Activated CD4-positive, alpha-beta T cell treated with anti-CD3 and anti-CD28 coated beads, Interleukin-2, amount 10 ng/mL, durations not matched to agents 7 days and 5 days (primary cell): ENCODE measurements at places on chromosomes 2 and 18. TPM values are rescaled to one million over a fixed set of nuclear protein-coding genes. Genes with fewer than 3 reads are reported as not detected.

YIPF4 gene
- 39.9 TPM for total RNA-seq

ATP6V1B1 gene
- total RNA-seq: not detected

LIMS1 gene
- 57.2 TPM for total RNA-seq

PROC gene
- total RNA-seq: not detected

- H3K27me3 ChIP-seq: peaks cover 7% of the 10 kb centered on the region
- peaks cover 14% of the 10 kb centered on the region for H3K4me1 ChIP-seq
- no peaks in the 10 kb centered on the region for H3K36me3 ChIP-seq
- DNase-seq: no peak
Measured at GRCh38 chr2:46338674-46339073, 41.5 kb downstream of the EPAS1 start.

DNA sequence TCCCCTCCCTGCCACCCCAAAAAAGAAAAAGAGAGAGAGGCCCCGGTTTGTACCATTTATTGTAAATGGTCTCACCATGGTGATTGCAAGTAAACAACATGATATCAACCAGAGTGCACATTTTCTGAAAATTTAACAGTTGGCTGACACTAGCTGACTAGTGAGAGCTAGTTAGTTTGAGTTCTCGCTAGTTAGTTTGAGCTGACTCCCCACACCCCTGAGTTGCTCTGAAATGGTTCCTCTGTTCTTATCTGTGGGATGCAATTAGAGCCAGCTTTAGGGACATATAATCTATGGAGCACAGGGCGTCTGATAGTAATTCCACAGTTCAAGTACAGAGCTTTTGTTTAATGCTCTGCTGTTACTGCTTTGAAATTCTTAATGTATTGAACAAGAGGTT lies 13.1 kb downstream of the CASP10 start:
- H3K4me3 ChIP-seq: no peak overlapping the region
- no peaks in the 10 kb centered on the region for H3K27me3 ChIP-seq
- H3K36me3 ChIP-seq: peaks cover 73% of the 10 kb centered on the region
- DNase-seq: no peak

GRCh38 chr18:49767111-49768050 lies 46.0 kb downstream of the ACAA2 start:
- peaks cover 4% of the 10 kb centered on the region for H3K27me3 ChIP-seq
- peaks cover 2% of the 10 kb centered on the region for H3K4me1 ChIP-seq
- no peak for DNase-seq
- H3K36me3 ChIP-seq: no peaks in the 10 kb centered on the region
- H3K4me3 ChIP-seq: no peak overlapping the region

GRCh38 chr2:70981421-70981820 lies 3.0 kb downstream of the ANKRD53 start:
- H3K27me3 ChIP-seq: peaks cover 2% of the 10 kb centered on the region
- peaks cover 13% of the 10 kb centered on the region for H3K36me3 ChIP-seq
- no peak overlapping the region for H3K27ac ChIP-seq
- H3K4me1 ChIP-seq: peaks cover 36% of the 10 kb centered on the region

DNA sequence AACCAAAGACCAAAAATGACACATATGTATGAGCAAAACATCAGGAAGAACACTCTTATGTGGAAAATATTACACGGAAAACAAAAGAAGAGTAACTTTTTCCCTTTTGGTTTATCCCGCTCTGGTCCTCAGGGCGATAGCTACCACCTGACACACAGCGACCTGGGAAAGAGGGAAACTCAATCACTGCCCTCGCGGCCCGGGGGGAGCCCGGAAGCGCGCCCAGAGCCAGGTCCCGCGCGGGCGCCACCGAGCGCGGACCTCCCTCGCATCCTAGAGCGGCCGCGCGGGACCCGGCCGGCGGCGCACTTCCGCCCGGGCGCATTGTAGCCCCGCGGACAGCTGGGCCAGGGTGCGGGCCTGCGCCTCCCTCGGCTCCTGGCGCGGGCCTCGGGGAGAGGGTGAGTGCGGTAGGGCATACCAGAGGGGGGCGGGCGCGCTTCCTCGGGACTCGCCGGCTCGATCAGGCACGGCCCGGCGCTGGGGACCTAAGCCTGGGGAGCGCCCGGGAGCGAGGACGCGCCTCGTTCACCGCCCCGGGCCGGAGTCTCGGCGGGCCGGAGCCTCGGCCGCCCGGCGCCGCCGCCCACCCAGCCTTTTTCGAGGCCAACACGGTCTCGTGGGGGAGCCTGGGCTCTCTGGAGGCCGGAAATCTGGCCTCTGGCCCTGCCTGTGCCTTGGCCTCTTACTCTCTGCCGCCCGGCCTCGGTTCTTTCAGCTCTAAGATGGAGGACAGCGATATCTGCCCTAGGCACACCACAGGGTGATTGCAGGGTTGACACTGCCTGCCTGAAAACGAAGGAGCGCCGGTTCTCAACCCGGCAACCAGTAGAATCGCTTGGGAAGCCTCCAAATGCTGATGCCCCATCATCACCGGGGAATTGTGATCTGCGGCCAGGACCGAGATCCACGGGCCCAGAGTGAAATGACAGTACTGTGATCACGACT lies at the start of gene ELAC1:
ELAC1 (plus strand) TSS at position 327 of the 948 bp plus-strand sequence. CDS start 6,365 bp downstream, outside the sequence.
- peak within 1 kb of the TSS; percentile 95 for H3K4me3 ChIP-seq
- H3K36me3 ChIP-seq: no peaks in the 10 kb centered on the region
- peak; percentile 63 for DNase-seq
- H3K4me1 ChIP-seq: peaks cover 22% of the 10 kb centered on the region
- H3K27ac ChIP-seq: peak within 1 kb of the TSS; percentile 96

DNA sequence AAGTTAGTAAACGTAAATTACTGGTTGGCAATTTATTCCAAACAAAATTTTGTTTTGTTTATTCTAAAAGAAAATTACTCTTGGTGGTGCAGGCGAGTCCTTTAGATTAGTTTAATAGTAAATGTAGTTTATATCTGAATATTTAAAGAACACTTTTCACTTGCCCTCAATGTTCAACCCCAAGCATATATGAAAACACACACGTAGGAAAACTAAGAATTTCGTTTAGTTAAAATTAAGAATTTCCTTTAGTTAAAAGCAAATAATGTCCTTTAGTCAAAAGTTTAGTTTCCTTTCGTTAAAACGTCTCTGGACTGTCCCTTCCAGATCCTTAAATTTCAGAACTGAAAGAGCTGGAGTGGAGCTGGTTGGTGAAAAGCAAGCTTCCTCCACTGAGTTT lies 19.1 kb upstream of the CYTIP start:
- peaks cover 25% of the 10 kb centered on the region for H3K36me3 ChIP-seq
- no peaks in the 10 kb centered on the region for H3K27me3 ChIP-seq
- peak overlapping the region; percentile 86 for H3K27ac ChIP-seq
- no peak for DNase-seq
